Pons (tissue), 1 donor: ENCODE measurements at places on chromosomes 1 and 21.
A peak's percentile ranks its signal among the peaks of the same experiment; 100 is the strongest.

DNA sequence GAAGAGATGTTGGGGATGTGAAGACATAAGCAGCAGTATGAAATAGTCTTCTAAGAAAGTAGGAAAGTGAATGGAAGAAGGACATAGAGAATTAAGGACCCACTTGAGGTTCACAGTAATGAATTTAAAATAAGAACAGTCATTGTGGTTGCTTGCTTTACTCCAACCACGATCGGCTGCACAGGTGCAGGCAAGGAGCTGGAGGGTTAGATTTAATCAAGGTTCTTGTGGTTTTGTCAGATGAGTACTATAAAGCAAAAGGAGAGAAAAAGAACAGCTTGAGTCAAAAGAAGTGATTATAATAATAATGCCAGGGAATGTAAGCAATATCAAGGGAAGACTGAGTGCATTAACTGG lies 46.1 kb upstream of the RBM34 start:
- no peak for DNase-seq

DNA sequence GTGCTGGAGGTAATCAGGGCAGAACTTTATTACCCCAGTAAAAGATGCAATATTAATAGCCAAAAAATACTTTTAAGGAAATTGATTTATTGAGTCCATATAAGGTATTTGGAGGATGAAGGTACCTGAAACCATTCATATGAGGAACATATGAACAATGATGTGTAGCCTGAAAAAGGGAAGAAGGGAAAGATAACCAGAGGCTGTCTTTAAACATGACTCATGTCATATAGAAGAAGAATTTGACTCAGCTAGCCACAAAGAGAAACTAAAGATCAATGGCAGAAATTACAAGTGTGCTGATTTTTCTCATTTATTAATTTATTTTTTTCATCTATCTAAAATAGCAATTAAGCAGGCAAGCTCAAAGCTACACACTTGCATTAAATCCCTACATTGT lies 136.2 kb upstream of the DUSP10 start:
- no peak for DNase-seq

- DNase-seq = no peak
Observed at GRCh38 chr1:43074709-43075108, 97.4 kb downstream of the EBNA1BP2 start.

- no peak for DNase-seq
Observed at GRCh38 chr1:12040457-12041051, 21.3 kb downstream of the MIIP start.

DNA sequence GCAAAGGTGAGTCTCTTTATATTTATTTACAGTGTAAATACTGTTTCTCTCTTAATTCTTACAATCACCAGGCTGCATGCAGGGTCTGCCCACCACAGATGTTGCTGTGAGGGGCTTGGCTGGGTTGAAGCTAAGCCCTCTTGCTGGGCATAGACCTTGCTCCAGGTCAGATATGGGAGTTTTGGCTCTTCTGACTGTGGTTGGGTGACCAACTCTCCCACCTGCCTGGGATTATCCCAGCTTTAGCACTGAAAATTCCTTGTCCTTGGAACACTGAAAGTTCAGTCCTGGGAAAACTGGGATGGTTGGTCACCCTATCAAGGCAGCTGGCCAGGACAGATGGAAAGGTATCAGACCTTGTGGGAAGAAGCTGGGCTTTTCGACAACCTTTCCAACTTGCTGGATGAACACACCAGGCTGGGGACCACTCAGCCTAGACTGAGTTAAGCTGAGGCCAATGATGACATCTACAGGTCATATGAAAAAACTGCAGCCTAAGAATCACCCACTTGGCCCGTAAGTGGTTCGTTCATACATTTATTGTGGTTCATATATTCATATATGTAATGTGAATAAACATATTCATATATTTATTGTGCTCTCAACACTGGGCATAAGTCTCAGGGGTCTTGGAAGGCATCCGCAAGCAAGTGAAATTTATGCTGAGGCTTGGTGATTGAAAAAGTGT lies 26.6 kb upstream of the HPDL start:
- DNase-seq = peak; percentile 83

GRCh38 chr1:169461390-169462000 lies 24.2 kb downstream of the SLC19A2 start:
- no peak for DNase-seq

DNA sequence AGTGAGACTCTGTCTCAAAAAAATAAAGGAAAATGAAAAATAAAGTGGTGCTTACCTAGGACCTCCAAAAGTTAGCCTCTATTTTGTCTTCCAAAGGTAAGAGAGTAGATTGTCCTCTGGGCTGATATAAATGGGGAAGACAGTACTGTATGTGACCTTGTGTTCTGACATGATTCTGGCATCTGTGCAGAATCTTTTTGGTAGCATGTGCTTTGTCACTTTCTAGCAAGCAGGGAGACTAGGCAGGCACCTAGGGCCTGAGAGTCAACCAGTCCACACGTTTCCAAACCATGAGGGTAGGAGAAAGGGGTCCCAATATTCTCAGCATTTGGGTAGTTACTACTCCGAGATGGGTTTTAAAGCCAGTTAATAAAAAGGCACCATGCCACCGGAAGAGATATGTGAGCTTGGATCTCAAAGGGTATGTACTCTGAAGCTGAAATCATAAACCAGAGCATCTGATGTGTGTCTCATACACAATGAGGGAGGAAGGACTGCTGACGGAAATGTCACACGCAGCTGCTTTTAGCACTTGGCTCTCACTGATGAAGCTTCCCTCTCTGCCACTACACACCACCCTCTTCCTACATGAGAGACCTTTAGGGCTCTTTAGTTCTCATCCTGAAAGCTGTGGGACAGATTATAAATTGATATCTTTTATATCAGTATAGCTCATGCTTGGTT lies 27.0 kb upstream of the SLC16A1 start:
- DNase-seq = no peak

DNA sequence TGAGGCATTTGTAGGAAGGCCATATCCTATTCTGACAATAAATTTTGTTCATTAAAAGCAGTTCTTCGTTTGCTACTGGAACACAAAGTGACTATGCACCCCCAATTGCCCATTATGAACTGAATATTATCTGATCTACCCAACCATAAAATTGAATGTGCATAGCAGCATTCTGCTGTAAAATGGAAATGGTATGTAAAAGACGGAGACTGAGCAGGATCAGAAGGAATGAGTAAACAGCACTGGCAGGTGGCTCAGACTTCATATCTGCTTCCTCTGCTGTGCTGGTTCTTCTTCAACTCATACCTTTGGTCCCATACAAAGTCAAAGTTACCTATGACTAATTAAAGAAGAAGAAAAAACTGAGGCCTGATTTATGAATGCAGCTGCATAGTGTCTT lies 339.5 kb downstream of the PLA2G4A start:
- no peak for DNase-seq

GRCh38 chr1:53581476-53581875 lies 122.3 kb downstream of the DMRTB1 start:
- no peak for DNase-seq

- no peak for DNase-seq
Observed at GRCh38 chr1:3456449-3456963, 2.0 kb downstream of the ARHGEF16 start.

GRCh38 chr21:42855937-42856335 lies 23.4 kb downstream of the WDR4 start:
- no peak for DNase-seq

DNA sequence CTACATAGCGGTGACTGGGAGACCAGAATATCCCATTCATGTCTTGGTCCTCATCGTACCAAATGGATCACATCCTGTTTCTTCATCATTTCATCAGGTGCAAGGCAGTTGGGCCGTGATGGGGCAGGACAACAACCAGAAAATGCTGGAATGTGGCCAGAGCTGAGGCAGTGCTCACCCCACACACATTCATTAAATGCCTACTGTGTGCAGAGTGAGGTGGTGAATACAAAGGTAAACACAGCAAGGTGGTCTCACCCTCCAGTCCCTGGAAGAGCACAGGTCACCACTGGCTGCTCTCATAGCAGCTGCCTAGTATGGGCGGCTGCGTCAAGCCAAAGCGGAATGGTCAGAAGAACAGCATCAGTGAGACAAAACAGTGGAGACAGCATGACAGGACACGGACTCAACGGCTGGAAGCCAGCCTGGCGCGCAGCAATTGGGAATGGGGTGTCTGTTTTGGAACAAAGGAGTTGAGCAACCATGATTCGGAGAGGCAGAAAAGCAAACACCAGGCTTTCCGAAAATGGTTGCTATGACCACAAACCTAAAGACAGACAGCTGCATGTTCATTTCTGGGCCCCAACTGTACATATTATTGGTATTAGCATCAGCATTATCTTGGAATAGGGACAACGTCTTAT lies 5.6 kb upstream of the ADAMTSL4 start:
- DNase-seq = no peak

DNA sequence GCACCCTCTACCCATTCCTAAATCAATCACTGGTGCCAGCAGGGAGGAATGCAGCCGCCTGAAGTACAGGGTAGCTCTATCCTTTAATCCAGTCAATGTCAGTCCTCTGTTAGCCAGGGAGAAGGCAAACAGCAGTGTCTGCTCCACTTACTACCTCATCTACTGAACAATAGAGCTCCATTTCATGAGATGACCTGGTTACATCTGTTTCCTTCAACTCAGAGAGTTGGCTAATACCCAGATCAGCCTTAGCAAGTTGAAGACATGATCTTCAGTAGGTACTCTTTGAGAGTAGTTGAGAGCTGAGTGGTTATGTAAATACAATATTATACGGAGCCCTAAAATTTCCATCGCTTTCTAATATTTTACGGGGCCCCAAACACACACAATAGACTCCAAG lies 46.1 kb upstream of the CD34 start:
- no peak for DNase-seq

DNA sequence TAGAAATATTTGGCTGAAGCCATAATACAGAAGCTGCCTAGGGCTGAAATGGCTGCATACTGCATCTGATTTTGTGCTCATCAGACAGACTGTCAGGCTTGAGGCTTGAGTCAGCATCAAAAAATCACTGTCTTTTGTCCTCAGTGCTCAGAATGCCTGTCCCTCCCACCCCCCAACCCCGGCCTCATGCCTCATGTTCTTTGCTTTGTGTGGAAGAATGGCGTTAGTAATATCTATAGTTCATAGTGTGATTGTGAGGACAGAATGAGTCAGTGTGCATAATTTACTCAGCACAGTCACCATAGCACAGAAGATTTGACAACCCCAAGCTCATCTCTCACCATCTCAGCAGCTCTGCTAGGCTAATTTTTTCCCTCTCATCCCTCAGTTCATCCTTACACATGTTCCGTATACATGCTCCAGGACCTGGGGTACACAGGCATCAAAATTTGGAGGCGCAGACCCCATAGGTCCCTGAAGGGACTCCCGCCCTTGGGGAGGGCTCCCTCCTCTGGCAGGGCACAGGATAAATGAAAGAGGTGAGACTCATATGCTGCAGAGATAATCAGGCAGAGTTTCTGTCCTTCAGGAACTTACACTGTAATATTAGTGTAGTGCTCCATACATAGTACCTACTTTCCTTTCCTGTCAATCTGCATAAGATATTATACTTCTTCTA lies 159.1 kb upstream of the C8B start:
- no peak for DNase-seq

DNA sequence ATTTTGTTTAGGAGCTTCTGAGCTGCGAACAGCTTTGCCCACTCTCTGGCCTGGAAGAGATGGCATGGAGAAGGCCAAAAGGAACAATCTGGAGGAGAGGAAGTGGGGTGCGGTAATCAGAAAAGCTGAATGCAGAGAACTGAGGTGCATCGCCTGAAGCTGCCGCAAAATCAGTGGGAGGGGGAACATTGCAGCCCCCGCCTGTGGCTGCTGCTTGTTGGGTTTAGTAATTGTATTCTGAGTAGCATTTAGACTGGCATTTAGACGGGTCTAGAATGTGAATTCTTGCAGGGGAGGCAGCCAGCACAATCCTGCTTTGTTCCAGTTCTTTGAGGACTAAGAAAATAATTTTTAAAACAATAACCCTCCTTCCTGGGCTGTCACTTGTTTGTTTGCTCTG lies 25.4 kb downstream of the NFASC start:
- DNase-seq = peak; percentile 74

DNA sequence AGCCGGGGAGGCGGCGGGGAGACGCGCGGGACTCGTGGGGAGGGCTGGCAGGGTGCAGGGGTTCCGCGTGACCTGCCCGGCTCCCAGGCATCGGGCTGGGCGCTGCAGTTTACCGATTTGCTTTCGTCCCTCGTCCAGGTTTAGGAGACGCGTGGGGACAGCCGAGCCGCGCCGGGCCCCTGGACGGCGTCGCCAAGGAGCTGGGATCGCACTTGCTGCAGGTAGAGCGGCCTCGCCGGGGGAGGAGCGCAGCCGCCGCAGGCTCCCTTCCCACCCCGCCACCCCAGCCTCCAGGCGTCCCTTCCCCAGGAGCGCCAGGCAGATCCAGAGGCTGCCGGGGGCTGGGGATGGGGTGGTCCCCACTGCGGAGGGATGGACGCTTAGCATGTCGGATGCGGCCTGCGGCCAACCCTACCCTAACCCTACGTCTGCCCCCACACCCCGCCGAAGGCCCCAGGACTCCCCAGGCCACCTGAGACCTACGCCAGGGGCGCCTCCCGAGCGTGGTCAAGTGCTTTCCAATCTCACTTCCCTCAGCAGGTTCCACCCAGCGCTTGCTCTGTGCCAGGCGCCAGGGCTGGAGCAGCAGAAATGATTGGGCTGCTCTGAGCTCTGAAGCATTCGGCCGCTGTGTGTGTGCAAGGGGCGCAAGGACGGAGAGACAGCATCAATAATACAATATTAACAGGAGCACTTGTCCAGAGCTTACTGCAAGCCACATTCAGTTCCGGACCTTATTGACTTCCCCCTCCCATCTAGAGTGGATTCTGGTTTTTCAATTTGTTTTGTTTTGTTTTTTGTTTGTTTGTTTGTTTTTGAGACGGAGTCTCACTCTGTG lies 10.3 kb downstream of the SIM2 start:
- DNase-seq = no peak

GRCh38 chr1:23132033-23132432 lies 36.6 kb downstream of the LUZP1 start:
- no peak for DNase-seq

- peak; percentile 37 for DNase-seq
Observed at GRCh38 chr21:37463083-37463801, 96.7 kb downstream of the DYRK1A start.

GRCh38 chr1:193229136-193229535 lies 42.7 kb upstream of the B3GALT2 start:
- no peak for DNase-seq

DNA sequence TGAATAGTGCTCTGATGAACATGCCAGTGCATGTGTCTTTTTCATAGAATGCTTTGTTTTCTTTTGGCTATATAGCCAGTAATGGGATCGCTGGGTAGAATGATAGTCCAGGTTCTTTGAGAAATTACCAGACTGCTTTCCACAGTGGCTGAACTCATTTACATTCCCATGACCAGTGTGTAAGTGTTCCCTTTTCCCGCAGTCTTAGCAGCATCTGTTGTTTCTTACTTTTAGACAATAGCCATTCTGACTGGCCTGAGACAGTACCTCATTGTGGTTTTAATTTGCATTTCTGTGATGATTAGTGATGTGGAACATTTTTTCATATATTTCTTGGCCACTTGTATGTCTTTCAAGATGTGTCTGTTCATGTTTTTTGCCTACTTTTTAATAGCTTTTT lies 784.5 kb downstream of the USP25 start:
- DNase-seq = peak; percentile 98

DNA sequence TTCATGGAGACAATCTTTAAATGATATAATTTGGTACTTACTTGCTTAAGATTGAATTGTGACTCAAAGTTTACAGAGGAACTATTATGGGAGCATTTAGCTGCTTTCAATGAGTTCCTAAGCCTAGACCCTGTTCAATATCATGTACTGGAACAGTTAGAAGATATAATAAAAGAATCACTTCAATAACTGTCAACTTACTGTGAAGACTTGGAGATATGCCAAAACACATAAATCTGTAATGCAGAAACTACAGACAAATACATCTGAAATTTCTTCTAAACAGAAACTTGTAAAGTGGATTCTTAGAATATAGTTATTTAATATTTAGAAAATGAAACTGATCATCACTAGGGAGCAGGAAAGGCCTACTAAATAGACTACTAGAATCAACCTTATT lies 259.3 kb downstream of the HLX start:
- no peak for DNase-seq
